ENCODE measurements at places on chromosomes 7 and 10.

DNA sequence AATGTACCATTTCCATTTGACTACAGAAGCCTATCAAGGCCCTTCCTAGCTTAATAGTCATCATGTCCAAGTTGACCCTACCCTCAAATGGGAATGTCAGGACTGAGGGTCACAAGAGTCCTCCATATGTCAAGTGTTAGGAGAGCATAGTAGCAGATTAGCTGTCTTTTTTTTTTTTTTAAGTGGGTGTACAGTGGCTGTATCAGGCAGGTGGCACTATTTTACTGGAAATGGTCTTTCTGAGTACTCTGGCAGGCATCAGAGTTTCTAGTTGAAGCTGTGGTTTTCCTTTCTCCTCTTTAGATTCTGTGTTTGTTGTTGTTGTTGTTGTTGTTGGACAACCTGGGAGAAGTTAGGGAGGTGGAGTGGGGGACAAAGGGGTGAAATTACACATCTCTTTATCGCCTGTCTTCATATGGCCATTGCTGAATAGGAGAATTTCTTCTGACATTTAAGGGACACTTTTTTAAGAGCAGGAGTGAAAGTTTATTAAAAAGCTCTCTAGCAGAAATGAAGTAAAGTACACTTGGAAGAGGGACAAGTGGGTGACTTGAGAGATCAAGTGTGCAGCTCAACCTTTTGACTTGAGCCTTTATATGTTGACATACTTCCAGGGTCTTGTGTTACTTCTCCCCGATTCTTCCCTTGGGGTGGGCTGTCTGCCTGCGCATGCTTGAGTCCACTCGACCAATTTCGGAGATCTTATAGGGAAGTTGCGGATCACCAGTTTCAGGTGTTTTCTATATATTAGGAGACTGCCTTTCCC, 104.1 kb upstream of the FOXP2 start:
- DNase-seq, result no peak

- DNase-seq, result no peak
These were observed 271.2 kb upstream of the IMMP2L start for GRCh38 chr7:111833466-111833865.

- no peak for DNase-seq
These were observed 26.4 kb downstream of the NUDT13 start for GRCh38 chr10:73136627-73137026.

DNA sequence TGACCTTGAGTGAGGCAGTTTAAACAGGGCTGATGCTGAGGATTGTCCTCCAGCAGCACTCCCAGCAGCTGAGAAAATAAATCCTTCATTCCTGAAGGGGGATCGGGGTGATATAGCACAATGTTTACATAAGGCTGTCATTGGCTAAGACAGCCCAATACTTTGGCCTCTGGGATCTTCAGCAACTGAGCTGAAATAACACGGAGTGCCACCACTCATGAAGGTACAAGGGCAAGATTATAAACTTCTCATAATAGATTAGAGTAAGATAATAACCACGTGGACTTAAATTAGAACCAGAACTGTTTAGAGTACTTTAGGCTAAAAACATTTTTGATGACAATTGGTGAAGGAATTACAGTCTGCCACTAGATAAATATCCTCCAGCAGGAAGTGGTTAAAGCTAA, 70.0 kb upstream of the PAPSS2 start:
- no peak for DNase-seq

DNA sequence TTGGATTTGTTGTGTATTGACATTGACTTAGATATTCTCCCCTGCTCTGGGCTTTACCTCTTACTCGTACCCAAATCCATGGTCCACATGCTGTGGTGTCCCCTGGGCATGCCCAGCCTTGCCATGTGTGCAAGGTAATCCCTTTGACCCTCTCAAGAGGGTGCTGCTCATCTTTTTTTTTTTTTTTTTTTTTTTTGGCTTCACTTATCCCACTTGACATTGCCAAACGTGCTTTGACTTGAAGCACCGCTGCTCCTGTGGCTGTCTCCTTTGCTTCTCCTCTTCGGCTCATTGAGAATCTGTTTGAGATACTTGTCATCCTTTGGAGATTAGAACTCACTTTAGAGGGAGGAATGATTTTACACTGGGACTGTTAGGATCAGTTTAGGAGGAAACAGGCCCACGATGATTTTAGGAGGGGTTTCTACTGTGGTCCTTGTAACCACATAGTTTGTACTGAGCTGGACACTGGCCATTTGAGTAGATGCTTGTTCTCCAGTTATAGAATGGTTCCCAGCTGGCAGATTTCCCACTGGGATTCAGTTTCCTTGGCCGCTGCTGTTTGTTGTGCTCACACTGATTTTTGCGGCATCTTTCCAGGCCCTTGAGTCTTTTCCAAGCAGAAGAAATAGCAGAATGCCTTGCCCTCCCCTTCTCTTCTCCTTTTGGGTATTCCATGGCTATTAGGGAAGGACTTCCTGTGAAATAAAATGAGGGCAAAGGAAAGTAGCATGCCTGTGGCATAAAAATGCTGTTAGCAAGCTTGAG, 184.8 kb downstream of the AUTS2 start:
- no peak for DNase-seq

DNA sequence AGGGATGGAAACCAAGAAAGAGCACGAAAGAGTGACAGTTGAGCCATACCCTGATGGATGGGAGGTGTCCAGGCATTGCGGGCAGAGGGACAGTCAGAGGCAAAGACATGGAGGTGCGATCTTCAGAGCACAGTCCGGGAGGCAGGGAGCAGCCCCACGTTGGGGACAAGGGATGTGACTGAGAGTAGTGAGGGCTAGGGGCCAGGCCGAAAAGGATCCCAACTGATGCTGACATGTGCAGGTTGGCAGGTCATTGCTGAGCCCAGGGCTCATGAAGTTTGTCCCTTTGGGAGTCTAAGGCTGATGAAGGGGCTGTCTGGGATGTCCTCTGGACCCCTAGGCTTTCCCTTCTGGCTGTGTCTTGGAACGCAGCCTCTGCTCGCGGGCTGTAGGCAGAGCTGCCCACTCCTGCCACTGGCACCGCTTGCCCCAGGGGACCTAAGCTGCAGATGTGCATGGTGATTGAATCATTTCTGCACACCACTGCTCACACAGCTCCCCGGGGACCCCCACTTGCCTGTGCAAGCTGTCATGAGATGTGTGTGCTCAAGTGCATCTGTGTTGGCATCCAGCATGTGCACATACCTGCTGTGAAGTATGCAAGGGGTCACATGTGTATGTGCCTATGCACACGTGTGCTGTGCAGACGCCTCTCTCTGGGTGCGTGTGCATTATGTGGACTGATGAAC, 125.1 kb downstream of the ZMIZ1 start:
- DNase-seq, result no peak

- DNase-seq, result no peak
These were observed 701.3 kb upstream of the KCND2 start for GRCh38 chr7:119571666-119572065.

- DNase-seq, result no peak
These were observed 31.2 kb downstream of the LANCL2 start for GRCh38 chr7:55396233-55396785.

DNA sequence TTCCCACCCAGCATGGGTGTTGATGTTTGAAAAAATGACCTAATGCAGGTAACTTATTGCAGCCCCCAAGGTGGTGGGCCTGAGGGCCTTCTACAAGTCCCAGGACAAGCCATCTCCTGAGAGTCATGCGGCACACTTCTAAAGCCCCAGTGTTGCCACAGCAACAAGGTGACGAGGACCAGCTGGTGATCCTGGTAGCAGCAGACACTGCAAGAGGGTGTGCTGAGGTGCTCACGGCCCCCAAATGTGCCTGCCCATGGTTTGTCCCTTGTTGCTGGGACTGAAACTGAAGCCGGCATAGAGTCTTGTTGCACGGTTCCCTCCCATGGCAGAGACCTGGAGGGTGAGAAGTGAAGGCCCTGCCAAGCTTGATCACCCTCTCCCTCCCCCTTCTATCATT, 333.2 kb upstream of the MGMT start:
- no peak for DNase-seq

- no peak for DNase-seq
These were observed 14.5 kb downstream of the BEND7 start for GRCh38 chr10:13514296-13514695.

GRCh38 chr7:131021460-131021859, 287.5 kb upstream of the KLF14 start:
- peak; percentile 79 for DNase-seq

DNA sequence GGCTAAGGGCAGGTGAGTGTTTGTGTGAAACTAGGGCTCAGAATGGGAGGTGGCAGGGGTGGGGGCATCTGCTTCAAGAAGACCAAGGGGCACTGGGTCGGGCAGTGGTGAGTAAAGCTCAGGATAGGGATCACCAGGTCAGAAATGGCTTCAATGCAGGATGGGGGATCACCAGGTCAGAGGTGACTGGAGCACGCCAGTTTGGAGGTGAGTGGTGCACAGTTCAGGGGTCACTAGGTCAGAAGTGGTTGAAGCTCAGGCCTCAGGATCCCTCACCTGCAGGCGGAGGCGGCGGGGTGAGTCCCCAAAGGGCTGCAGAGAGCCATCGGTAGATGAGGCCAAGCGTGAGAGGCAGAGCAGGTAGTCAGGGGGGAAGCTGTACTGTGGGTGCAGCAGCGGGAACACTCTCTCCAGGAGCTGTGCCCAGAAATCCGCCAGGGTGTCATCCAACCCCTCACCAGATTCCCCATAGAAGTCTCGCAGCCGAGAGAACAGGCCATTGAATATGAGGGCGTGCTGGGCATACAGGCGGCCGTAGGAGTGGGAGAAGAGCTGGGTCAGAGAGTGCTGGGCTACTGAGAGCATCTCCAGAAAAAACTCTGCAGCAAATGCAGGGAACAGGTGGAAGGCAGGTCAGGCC, 1.8 kb downstream of the GPC2 start:
- no peak for DNase-seq

- DNase-seq, result no peak
These were observed 22.4 kb upstream of the SEMA3C start for GRCh38 chr7:80941208-80941758.

GRCh38 chr7:123460616-123461015, 73.8 kb downstream of the IQUB start:
- DNase-seq, result no peak

GRCh38 chr7:26437003-26437532, 145.4 kb downstream of the SNX10 start:
- no peak for DNase-seq

- DNase-seq, result no peak
These were observed 37.3 kb downstream of the ZCCHC24 start for GRCh38 chr10:79407811-79408795.

- no peak for DNase-seq
These were observed 68.3 kb downstream of the MINDY3 start for GRCh38 chr10:15791816-15792524.

- peak; percentile 4 for DNase-seq
These were observed 348.3 kb downstream of the GPR158 start for GRCh38 chr10:25522946-25523608.

DNA sequence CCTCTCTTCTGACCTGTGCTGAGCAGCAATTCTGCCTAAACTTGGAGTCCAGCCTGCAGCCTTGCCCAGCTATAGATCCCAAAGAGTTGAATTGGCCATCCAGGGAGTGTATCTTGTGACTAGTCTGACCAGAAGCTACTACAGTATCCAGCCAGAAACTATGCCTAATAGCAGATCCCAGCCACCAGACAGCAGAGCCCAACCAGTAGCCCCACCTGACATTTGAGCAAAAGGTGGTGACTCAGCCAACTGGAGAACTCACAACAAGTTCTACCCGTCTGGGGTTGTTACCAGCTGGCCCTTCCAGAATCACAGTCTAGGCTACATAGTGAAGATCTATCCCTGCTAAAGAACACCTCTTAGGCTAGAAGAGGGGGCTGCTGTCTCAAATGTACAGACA, 315.0 kb downstream of the CRPPA start:
- no peak for DNase-seq

DNA sequence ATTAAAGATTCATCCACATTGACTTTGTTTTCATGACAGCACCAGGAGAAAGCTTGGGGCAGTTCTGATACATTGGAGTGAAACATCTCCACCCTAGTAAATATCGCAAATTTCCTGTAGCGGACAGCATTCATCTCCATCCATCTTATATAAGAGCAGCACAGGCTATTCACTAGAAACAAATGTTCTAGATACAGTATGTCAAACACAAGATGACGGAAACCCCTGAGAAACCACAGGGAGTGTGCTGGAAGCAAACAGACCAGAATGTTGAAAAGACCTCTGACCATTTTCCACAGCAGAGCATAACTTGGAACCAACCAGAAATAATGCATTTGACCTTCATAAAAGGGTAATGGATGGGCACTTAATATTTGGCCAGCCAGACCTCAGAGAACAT, 343.9 kb downstream of the SORCS1 start:
- no peak for DNase-seq

- no peak for DNase-seq
These were observed 62.8 kb downstream of the EGFR start for GRCh38 chr7:55081472-55082227.

DNA sequence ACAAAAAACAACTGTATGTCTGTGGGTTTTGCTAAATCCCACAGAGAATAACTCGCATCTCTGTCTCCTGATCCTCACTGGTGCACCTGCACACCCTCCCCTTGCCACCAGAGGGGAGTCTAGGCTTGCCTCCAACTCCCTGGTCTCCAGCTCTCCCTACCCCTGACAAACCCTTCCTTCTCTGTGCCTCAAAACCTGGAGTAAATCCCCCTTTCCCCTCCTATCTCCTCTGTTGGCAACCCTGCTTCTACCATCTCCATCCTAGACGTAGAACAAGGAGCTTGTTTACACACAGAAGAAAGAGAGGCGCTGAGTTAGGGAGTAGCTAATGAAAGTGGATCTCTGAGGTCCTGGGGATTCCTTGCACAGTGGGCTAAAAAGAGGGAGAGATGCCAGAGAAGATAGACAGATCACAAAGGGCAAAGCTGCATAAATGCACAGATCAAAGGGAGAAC, 6.0 kb downstream of the MBLAC1 start:
- peak; percentile 85 for DNase-seq

DNA sequence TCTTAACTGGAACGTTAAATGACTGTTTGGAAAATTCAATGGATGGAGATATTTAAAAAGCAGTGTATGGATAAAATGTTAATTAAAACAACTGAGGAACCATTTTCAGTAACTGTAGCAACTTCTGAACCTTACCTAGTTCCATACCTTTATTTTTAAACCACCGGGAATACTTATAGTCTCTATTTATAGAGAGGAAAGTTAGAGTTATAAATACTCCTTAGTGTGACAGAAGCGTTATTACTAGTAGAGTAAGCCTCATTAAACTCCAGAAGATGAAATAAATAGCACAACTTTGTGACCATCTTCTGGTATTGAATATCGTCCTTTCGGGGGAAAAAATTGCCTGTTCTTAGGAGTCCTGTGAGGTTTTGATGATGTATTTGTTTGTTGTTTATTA, 114.9 kb downstream of the LCOR start:
- DNase-seq, result no peak

GRCh38 chr10:132519382-132520176, 18.0 kb upstream of the INPP5A start:
- no peak for DNase-seq

DNA sequence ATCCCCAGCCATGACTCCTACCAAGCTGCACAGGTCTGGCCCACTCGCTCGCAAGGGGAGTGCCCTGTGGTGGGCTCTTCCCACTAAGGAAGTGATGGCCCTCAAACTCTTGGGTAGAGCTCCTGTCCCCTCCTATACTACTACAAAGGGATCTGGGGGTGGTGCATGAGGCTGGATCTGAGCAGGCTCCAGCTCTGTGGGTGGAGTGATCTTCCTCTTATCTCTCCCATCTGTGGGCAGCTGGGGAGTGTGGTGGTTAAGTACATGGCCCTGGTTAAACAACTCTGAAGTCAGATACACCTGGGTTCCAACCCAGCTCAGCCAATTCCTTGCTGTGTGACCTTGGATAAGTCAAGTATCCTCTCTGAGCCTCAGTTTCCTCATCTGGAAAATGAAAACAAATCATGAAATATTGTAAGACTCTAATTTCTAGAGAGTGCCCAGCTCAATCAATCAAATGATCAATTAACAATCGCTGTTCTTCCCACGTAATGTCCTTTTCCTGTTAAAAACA, 17.4 kb downstream of the DDIT4 start:
- DNase-seq, result peak; percentile 85

Data from KBM-7 (cell line).